ENCODE measurements at places on chromosomes 12 and 14.

GRCh38 chr12:109989380-109989779, 6.8 kb downstream of the GIT2 start:
- no peak for DNase-seq

- no peak for DNase-seq
Measured at GRCh38 chr14:21264025-21264801, 5.0 kb downstream of the HNRNPC start.

DNA sequence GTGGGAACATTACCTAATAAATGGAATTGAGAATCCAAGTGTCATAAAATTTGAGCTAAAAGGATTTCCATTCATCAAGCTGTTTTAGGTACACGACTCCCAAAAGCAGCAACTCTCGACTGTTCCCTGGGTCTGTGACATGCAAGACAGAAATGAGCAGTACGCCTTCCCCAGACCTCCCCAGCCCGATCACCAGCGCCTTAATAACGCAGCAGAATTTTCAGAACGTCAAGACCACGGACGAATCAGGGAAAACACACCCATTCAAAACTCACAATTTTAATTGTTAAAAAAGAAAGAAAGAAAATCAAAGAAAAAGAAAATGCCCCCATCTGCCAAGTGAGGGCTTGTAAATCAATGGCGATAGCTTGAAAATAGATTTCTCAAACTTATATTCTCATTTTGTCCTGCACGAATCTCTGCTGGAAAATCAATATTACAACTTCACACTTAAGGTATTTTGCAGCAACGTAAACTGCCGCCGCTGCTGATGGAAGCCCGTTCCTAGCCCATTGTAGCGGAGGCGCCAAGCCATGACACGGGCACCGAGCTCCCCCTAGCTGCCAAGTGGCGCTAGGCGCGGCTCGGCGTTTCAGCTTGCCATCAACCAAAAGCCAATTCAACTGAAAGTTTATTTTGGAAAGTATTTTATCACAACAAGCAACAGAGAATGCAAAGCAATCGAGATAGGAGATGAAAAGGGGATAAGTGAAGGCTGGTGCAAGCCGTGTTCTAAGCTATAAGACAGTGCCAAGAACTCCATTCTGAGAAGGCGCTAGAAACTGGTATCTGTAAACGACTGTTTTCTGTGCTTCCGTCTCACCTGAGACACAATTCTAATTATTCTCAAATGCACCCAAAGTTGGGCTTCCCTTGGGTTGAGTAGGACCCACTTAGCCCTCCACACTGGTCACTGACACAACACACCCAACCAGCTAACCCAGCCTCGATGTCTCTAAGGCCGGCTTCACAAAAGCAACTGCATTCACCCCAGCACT, 5.5 kb downstream of the BCL11B start:
- peak; percentile 78 for DNase-seq

DNA sequence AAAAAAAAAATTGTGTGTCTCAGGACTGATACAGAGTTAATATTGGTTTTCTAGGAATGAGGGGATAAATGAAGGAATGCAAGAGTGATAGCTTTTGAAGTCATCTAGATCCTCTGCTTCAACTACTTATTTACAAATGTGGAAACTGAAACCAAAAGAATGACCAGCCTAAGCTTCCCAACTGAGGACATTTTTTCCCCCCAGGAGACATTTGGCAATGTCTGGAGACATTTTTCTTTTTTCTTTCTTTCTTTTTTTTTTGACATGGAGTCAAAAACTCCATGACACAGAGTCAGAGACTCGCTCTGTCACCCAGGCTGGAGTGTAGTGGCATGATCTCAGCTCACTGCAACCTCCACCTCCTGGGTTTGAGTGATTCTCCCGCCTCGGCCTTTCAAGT, 15.3 kb downstream of the DLK1 start:
- no peak for DNase-seq

Measured in hypothalamus (tissue), 51 donors.